ENCODE measurements at places on chromosomes 5 and 9.

GRCh38 chr9:96075111-96075510 lies 199.6 kb downstream of the ERCC6L2 start:
- DNase-seq: no peak

DNA sequence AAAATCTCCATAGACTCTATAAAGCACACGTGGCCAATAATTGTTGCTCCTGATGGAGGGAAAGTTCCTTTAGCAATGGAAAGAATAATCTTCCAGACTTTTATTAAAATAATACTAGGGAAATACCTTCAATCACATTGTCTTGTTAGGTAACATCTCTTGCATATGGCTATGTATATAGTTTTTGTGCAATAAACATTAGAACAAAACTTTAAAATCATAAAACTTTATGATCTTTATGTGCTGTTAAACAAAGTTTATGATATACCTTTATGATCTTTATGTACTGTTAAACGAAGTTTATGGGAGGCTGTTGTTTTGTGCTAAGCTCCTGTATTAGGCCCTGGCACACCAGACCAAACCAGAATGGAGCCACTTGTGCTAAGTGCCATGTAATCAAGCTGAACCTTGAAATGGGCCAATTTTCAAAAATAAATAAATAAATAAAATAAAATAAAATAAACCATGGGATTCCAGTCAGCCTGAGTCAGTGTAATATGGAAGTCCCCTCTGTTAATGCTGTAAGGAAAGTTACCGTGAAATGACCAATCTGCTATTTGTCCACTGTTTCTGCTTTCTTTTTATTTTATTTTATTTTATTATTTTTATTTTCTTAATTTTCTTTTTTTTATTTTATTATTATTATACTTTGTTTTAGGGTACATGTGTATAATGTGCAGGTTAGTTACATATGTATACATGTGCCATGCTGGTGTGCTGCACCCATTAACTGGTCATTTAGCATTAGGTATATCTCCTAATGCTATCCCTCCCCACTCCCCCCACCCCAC lies 431.3 kb downstream of the SPATA31D1 start:
- DNase-seq: no peak

DNA sequence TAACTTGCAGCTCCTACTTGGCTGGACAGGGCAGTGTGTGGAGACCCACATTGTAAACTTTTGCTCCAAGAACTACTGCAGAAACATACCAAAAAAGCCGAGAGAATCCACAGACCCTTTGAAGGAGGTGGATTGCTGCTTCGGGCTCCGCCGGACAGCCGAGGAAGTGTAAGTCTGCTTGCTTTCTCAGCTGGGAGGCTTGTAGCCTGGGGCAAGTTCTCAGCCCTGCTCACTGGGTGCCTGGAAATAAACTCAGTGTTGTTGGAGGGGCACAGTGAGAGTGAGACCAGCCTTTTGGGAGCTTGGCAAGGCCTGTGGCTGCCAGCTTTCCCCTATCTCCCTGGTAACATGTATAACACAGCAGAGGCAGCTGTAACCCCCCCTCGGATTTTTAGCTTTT lies 215.6 kb downstream of the SYK start:
- DNase-seq: no peak

- DNase-seq: no peak
Observed at GRCh38 chr5:140293091-140293848, 9.6 kb downstream of the PFDN1 start.

- DNase-seq: no peak
Observed at GRCh38 chr9:98363644-98364043, 108.2 kb upstream of the TBC1D2 start.

GRCh38 chr5:174383210-174384167 lies 338.0 kb downstream of the NSG2 start:
- no peak for DNase-seq

GRCh38 chr9:84374013-84374412 lies 33.5 kb upstream of the SLC28A3 start:
- no peak for DNase-seq

GRCh38 chr5:55159763-55160492 lies at the start of gene GPX8:
TSS of gene GPX8 (plus strand) at chr5:55160171. CDS start at chr5:55160193, 22 bp downstream.
- DNase-seq: peak; percentile 37

GRCh38 chr9:137461663-137462395 lies 2.7 kb upstream of the NSMF start:
- peak; percentile 84 for DNase-seq

GRCh38 chr5:42854795-42855194 lies 43.1 kb upstream of the SELENOP start:
- DNase-seq: no peak

GRCh38 chr5:161286066-161286655 lies 260.4 kb downstream of the GABRB2 start:
- no peak for DNase-seq

- DNase-seq: no peak
Observed at GRCh38 chr5:115487756-115488155, 56.8 kb downstream of the FEM1C start.

DNA sequence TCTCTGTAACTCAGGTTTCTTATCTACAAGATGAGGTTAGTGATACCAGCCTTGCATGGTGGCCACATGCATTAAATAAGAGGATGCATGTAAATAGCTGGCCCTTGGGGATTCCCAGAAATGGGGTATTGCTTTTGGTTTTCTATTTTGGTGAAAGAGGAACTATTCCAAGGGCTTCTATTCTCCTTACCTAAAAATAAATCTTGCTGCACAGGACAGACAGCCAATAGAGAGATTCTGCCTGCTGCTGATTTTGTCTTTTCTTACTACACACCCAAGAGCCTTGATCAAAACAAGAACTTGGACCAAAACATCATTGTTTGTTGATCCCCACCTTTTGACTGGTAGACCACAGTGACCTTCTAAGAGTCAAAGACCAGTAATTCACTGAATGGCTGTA lies 161.8 kb downstream of the PJA2 start:
- no peak for DNase-seq
